CD4-positive, alpha-beta memory T cell (primary cell): ENCODE measurements at places on chromosomes 2 and 18.

- no peak for DNase-seq
Observed at GRCh38 chr2:109375656-109376055, 238.1 kb downstream of the SEPTIN10 start.

DNA sequence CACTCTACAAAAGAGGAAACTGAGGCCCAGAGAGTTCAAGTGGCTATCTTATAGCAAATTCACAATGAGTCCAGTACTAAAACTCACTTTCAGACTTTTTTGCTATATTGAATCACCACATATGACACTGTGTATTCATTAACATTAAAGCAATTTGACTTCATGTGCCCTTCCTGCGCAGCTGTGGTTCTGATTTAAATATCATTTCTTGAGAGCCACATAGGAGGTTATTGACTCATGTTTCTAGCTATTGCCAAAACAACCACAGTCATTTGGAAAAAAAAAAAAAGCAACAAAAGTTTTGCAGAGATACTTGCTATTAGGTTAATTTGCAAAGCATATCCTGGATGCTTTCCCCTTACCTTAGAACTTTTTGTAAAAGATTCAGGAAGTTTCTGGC, 341.2 kb downstream of the PIK3C3 start:
- DNase-seq, result no peak

GRCh38 chr2:189440644-189440946, 679 bp upstream of the WDR75 start:
- DNase-seq, result no peak

DNA sequence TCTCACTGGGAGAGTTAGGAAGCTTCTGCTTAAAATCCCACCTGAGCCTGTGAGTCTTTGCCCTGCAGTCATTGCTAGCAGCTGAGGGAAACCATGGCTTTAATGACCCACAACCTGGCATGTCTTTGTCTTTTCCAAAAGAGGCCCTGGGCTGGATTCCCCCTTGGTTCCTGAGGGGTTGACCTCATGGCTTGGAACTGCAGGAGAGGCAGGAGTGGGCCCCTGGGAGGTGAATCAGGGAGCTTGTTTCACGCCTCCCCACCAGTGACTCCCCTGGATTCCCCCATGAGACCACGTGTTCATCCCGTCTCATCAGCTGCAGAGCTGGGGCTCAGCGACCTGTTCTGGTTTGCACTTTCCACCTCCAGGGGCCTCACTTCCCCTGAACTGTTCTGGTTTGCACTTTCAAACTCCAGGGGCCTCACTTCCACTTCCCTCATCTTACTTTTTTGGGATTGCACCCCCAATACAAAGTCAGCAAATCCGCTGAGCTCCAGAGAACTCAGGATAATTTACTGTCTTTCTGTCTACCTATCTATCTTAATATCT, 58.5 kb upstream of the TMEM18 start:
- no peak for DNase-seq

DNA sequence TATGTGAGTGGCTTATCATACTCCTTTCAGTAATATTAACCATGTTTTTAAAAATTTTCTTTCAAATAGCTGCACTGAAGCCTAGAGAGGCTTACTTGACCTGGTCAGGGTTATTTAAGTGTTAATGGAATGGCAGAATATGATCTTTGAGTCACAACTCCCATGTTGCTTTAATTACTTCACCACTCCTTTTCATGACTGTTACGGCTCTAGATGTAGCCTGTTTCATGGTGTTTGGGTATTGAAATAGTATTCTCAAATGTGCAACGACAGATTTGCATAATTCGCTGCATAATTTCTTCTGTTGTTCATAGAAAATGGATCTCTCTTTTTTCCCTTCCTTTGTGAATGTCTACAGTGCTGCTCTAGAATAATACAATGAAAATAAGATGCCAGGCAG, 51.6 kb upstream of the PLA2R1 start:
- no peak for DNase-seq

DNA sequence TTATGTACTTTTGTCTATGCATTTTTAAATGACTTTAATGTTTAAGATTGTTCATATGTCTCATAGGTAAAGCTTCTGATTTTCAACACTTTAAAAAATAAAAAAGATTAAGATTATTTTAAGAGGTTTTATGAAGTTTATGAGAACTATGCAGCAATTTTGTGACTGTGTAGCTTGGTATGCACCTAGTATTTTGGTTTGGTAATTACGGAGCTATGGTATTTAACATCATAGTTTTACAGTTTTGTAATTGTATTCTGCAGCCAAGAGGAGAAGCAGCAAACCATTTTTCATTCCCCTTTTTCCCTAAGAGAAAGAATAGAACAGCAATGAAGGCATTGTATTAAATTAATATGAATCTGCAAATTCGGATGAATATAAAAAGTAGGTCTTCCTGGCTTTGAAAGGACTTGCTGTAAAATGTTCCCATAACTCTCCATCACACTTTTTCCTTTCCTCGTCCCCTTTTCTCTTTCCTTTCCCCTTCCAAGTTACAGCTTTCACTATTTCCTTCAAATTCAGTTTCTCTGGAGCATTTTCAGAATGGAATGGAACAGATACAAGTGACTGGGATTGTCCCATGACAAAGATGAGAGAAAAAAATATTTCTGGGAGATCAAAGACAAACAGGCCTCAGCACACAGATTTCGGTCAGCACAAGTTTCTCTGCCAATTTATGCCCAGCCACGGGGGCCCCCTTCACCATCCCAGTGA, 26.1 kb upstream of the PIEZO2 start:
- no peak for DNase-seq

DNA sequence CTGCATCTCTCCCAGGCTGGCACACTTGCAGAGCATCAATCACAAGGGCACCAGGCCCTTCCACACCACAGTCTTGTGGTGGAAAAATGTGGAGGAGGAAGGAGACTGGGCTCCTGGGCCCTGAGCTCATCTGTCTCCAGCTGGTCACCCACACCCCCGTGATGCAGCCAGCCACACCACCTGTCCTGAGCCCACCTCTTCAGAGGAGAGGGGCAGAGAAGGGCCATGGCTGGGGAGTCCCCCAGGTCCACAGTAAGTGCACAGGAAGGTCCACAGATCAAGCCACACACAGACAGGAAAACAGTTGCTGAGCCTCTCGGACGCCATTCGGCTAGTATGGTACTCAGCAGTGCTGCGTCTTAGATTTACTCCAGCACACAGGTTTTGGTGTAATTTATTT, 203.5 kb upstream of the SALL3 start:
- no peak for DNase-seq

GRCh38 chr18:55555395-55556027, 32.5 kb downstream of the TCF4 start:
- DNase-seq, result no peak

DNA sequence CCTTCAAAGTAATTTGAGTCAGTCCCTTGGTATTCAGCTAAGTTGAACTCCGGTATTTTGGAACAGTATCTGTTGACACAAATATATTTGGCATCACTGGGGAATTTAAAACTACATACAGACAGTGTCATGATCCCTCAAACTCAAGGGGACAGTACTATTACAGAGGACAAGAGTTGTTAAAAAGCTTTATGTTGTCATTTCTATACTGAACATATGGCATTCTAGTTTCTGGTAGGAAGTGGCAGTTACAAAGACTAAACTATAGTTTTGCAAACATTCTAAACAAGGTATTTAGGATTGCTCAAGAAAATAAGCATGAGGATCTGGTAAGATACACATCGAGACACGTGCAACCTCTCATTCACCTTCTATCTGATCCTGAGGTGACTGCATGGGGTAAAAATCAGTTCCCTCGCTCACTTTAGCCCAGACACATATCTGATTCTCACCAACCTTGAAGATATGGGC, 16.6 kb upstream of the CCNYL1 start:
- no peak for DNase-seq

DNA sequence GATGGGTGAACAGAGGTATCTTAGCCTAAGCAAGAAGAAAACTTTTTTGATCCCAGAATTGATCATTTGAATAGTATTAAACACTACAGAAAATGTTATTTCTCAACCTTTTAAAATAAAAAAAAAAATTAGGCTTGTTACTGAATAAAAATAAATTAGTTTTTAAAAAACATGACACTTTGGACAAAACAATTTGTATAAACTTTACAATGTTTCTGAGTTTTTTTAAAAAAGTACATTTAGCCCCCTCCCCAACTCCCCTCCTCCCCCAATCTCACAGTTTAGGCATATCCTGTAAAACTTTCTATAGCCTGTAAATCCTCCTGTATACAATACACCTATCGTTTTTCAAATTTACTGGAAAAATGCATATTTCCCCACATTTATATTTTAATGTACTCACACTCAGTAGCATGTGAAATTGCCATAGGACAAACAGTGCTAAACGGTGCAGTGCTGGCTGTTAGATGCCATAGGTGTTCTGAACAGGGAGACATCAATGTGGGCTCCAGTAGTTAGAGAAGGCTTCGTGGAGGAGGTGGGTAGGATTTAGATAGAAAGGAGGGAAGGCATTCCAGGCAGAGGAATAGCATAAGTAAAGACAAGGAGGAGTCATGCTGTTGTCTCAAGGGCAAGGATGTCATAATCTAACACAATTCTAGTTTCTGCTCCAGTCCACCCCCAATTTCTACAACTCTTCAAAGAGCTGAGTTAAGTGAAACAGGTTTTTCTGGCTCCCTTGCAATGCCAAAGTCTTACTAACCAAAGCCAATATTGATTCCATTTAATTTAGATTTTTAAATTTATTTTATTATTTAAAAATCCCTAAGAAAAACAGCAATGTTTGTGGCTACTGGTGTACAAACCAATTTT, 50.9 kb downstream of the SP3 start:
- DNase-seq, result no peak

DNA sequence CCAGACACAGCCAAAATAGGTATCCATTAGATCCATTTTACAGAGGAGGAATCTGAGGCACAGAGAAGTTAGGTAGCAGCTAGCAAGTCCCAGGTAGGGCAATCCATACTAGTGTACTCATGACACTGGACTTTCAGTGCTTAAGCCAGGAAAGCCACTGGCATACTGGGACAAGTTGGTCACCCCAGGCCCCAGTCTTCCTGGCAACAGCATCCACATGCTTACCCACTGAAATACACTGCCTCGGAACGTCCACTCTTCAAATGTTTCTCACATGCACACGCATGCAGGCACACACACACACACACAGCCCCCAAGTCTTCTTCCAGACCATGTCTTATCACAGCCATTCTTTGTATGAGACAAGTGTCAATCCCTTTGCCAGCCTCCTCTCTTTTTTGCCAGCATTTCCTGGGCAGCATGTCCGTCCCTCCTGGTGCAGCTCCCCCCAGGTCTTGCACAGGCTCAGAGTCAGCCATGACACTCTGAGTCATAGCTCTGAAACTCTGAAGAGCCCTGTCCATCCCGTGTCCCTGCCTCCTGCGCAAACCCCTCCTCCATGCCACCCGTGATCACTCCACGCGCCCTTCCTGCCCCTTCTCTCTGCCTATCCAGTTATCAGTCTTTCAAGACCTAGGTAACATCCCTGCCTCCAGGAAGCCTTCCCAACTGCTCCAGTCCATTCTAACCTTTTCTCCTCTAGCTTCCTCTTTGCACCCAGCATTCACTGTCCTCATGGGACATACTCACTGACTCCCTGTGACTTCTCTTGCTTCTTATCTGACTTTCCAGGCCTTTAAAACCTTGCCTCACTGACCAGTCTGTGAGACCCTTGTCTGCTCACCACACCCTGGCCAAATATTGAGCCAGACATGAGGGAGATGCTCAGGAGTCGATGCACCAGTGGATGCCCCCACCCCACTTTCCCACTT, 10.9 kb upstream of the TEX261 start:
- DNase-seq, result no peak

DNA sequence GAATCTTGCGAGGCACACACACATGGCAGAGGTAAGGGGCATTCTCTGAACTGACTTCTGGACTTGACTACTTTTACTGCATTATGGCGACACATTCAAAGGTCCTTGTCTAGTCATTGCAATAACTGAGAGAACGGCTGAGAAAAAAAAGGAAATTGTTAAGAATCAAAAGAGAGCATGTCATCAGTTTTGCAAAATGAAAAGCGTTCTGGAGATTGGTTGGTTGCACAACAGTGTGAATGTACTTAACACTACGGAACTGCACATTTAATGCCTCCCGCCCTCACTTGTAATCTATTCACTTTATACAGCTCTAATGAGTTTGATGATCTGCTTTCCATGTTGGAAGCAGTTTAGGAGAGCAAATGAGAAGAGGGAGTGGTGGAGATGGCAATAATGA, 68.5 kb upstream of the NFU1 start:
- DNase-seq, result no peak

DNA sequence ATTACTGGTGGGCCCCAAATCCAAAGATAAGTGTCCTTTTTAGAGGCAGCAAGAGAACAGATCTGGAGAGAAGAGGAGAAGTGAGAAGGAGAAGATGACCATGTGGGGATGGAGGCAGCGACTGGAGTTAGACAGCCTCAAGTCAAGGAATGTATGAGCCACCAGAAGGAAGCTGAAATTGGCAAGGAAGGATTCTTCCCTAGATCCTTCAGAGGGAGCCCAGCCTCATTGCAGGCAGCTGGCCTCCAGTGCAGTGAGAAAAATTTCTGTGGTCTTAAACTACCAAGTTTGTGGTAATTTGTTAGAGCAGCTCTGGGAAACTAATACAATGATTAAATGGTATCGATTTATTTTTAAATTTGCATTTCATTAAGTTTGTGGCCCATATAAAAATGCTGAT, 167.9 kb downstream of the NCKAP5 start:
- no peak for DNase-seq

GRCh38 chr2:207944334-207944733, 81.0 kb downstream of the PLEKHM3 start:
- no peak for DNase-seq

GRCh38 chr18:36772241-36772723, 56.5 kb downstream of the TPGS2 start:
- DNase-seq, result no peak

- DNase-seq, result no peak
Observed at GRCh38 chr2:40244251-40244650, 207.6 kb downstream of the SLC8A1 start.

DNA sequence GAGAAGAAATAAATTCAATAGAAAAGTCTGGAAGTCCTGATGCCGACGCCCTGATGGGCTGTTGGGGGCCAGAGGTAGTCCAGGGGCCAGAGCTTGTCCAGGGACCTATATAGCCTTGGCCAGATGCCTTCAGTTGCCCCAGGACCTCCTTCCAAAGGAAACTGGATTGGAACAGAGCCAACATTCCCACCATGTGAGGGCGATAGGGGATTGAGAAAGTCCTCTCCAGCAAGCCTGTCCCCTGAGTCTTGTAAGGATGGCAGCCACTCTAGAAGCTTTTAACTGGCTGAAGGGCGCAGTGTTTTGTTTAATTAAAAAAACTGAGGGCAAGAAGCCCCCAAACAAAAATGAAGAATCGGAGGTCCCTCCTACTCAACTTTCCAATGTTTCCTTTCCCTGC, 54.9 kb upstream of the CDCA7 start:
- no peak for DNase-seq

GRCh38 chr2:145861940-145862339, 1342.0 kb upstream of the ZEB2 start:
- no peak for DNase-seq

DNA sequence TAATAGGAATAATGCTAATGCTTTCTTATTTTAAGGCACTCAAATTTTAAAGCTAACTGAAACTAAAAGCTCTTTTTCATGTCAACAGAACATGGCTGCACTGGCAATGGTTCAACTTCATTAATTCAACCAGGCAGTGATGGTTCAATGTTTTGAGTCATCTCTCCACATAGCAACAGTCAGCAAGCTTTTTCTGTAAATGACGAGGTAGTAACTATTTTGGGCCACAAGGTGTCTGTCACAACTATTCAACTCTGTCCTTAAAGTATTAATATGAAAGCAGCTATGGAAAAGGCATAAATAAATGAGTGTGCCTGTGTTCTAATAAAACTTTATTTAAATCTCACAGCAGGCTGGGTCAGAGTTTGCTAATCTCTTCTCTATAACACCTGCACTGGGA, 1425.6 kb upstream of the PIK3C3 start:
- no peak for DNase-seq

GRCh38 chr2:55995211-55995610, 71.6 kb upstream of the EFEMP1 start:
- no peak for DNase-seq
